ENCODE measurements at places on chromosomes 13 and 19.

DNA sequence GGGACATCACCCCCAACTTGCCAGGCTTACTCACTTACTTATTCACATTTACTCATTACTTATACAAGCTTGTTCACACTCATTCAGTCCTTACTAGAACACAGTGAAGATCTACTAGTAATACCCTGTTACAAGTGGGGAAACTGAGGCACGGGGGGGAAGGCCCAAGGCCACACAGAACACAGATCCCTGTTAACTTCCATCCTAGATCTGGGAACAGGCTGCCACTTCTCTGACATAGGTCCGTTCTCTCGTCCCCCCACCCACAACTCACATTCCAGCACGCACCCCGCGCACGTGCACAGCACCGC is 1.5 kb upstream of the NRTN start:
- DNase-seq, result no peak

GRCh38 chr19:16369664-16370576 is 45.3 kb downstream of the KLF2 start:
- no peak for DNase-seq

- DNase-seq, result no peak
Measured at GRCh38 chr13:35976126-35976525, 155.1 kb downstream of the DCLK1 start.

GRCh38 chr13:98515818-98516465 is 61.0 kb downstream of the STK24 start:
- DNase-seq, result no peak

- DNase-seq, result no peak
Measured at GRCh38 chr13:19591864-19592263, 30.5 kb upstream of the TPTE2 start.

GRCh38 chr19:9673912-9674662 is 813 bp downstream of the ZNF562 start:
- DNase-seq, result peak; percentile 31

- DNase-seq, result no peak
Measured at GRCh38 chr13:80590551-80590950, 249.6 kb upstream of the SPRY2 start.

DNA sequence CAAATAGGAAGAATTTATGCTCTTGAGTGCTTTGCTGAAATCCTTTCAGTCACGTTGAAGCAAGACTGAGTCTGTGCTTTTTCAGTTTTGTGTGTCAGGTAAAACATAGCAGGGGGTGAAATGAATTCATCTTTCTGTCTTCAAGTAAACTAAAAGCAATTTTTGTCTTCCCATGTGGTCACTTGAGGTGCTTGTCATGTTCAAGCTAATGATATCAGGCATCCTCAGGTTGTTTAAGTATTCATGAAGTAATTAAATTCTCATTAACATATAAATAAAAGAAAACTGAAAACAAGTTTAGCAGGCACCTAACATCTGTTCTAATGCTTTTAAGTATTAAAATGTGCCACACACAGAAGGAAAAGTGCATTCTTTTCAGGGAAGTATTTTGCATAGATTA is 2701.3 kb downstream of the PCDH9 start:
- no peak for DNase-seq

DNA sequence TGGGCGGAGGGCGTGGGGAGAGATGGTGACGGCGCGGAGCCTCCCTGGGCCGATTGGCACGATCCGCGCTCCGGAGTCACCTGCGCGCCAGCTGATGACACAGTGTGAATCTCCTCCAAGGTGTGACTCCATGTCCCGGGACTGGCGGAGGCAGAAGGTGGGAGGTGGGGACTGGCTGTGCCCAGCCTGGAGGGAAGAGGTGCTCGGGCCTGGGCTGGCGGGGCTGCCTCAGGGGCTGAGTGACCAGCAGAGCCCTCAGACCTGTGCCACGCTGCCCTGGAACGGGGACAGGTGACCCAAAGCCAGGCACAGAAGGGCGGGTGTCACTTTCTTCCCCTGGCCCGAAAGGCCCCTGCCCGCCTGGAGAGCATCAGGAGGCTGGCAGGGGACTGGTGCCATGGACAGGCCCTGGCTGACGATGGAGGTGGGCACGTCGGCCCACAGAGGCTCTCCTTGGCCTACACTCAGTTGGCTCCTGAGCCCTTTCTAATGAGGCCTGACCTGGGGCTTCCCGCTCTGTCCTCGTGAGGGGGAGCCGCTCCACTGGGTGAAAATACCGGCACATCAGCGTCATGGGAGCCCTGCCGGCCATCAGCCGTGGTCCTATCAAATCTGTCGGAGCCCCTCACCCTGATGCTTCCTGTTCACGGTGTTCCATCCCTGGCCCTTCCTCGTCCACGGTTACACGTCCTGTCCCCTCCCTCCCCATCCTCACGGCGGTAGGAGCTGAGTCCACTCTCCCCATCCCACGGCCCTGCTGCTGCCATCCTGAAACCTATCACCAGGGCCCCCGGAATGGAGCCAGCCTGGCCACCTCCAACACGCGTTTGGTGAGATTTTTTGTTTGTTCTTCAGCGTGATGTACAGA is 75.6 kb downstream of the SPACA7 start:
- no peak for DNase-seq

DNA sequence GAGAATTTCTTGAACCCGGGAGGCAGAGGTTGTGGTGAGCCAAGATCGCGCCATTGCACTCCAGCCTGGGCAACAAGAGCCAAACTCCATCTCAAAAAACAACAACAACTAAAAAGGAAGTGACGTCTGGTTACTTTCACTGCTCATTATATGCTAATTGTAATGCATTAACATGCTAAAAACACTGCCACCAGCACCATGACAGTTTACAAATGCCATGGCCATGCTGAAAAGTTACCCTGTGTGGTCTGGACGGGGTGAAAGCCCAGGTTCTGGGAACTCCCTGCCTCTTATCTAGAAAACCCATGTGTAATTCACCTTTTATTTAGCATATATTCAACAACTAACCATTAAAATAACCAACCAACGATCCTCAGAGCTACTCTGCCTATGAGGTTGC is 28.1 kb downstream of the CPT1C start:
- DNase-seq, result no peak

- peak; percentile 52 for DNase-seq
Measured at GRCh38 chr19:2426611-2427428, 566 bp downstream of the TIMM13 start.

- DNase-seq, result no peak
Measured at GRCh38 chr13:64455124-64455523, 2775.0 kb downstream of the PCDH9 start.

GRCh38 chr19:7751157-7751783 is 3.9 kb upstream of the CD209 start:
- DNase-seq, result peak; percentile 25

DNA sequence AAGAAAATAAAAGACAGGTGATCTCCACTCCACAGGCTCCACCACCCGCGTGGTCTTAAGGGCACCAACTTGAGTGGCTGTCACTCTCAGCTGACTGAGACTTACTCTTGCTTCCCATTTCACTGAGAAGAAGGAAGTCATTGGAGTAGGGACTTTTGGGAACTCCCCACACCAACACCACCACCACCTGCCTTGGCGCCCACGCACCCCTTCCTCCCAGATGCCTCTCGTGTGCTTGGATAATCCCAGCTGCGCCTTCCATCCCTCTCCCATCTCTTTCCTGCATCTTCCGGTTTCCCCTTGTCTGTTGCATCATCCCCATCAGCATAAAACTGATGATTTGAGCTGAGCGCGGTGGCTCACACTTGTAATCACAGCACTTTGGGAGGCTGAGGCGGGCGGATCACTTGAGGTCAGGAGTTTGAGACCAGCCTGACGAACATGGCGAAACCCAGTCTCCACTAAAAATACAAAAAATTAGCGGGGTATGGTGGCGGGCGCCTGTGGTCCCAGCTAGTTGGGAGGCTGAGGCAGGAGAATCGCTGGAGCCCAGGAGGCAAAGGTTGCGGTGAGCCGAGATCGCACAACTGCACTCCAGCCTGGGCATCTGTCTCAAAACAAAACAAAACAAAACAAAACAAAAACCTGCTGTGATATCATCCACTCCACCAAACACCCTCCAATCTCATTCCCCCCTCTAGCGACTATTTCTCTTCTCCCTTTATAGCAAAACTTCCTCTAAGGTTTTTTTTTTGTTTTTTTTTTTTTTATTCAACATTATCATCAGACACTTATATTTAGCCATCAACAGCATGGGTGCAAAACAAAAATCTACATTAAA is 25.5 kb downstream of the AP2S1 start:
- no peak for DNase-seq

DNA sequence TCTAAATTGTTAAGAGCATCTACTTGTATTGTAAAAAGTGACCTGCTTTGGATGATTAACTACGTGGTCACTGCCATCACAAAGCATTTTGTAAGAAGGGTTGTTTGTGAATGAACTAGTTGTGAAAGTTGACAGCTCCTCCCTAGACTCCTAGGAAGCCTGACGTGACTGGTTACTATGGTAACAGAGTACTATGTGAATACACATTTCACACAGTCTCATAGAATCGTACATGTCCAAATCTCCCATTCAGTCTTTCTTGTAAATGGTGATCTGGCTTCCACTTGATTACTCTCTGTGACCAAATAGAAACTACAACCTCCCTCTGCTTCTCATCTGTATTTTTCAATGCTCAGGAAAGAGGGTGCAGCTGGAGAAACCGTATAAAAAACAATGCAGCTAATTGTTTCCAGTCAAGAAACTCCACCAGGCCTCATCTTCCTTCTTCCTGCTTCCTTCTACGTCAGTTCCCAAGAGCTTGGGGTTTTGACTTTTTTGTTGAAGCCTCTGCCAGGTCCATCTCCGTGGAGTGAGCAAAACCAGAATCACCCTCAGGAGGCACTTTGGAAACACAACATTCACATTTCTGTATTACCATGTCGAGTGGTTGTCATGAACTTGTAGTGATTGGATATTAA is 83.4 kb downstream of the GPC6 start:
- no peak for DNase-seq

GRCh38 chr19:17766543-17767131 is 15.4 kb downstream of the FCHO1 start:
- DNase-seq, result no peak

DNA sequence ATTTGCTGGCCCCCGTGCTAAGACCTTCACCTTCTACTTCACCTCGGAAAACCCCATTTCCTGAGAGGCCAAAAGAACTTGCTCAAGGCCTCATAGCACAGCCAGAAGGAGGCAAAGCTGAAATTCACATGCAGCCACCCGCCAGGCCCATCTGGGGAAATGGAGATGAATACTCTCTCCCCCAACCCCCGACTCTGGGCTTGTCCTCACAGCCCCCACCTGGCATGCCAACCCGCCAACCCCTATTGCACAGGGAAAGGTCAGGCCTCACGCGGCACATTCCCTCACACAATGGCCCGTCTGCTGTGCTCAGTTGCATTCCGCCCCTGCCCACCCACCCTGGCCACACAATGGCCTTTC is 3.2 kb downstream of the PRX start:
- DNase-seq, result no peak

DNA sequence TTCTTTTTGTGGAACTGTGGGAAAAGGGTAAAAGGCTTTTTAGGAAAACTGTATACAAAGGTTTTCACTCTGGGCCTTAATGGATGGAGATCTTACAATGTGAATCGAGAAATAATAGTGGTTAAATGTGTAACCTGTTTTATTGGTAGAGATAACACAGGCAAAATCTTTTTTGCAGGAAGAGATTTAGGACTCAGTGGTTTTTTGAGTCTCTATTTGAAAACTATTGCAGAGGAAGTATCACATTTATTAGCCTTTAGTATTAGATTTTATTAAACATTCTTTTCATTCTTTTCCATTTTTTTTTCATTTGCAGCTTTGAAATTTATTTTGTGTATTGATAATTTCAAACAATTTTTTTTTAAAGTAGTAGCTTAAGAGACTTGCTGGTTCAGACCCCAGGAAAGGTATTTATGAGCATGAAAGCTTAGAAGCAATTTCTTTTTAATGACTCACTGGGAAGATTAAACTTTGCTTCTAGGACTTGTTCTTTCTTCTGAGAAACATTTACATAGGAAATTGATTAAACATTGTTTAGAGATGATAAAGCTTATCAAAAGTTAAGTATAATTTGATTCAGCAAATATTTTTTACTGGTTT is 10.5 kb downstream of the KLF5 start:
- no peak for DNase-seq

- no peak for DNase-seq
Measured at GRCh38 chr13:21336609-21337349, 122.3 kb downstream of the ZDHHC20 start.

GRCh38 chr13:34765446-34766180 is 176.5 kb upstream of the NBEA start:
- DNase-seq, result no peak

- DNase-seq, result no peak
Measured at GRCh38 chr13:63554157-63554556, 2138.5 kb upstream of the PCDH20 start.

DNA sequence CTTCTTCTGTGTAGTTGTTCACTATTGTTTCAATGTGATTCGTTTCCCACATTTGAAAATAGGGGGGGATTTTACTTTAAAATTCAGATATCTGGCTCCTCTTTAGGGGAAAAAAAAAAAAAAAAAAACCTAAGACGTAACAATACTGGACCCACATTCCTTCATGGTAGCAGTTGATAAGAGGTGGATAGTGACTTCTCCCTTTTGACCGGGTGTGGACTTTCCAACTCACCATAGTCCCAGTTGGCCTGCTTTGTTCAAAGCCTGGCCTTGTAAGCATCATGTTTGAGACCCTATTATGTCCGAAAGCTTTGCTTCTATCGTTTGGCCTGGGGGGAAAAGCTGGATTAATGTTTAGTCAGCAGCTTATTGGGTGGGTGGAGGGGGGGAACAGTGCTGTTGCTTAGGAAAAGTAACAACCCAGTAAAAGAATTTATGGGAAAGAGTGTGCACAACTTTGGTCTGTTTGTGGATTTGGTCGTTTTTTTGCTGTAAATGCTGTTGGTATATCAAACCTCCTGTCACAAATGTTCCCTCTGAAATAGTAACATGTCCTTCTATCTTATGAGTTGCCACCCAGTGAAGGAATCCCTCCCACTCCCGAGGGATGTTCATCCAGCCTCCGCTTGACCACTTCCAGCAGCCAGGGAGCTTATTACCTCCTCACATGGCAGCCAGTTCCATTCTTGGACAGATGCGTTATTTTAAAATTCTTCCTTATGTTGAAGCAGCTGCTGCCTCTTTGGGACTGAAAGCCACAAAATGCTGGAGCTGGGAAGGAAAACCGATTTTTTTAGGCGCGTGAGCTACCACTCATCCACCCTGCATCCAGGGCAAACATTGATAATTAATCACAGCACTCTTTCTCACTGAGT is 10.4 kb downstream of the SAMD4B start:
- DNase-seq, result no peak

- no peak for DNase-seq
Measured at GRCh38 chr19:3114018-3114726, 20.0 kb downstream of the GNA11 start.

DNA sequence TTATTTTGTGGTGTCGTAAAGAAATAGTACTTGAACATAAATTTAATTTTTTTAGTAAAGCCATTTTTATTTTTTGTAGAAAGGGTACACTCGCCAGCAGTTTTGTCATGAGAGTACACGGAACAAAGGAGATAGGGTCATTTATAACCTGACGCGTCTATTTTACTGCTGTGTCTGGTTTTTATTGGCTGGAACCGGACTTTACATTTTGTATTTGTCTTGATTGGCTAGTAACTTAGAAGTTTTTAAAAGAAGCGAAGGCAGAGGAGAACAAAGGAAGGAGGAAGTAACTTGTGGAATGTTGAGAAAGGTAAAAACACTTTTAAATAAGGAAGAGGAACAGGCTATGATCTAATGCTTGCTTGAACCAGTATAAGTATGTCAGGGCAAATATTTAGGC is 43.5 kb downstream of the TRPM4 start:
- no peak for DNase-seq

- DNase-seq, result no peak
Measured at GRCh38 chr19:4516199-4516938, 1.9 kb downstream of the PLIN4 start.

Data from stimulated activated CD4-positive, alpha-beta T cell treated with anti-CD3 and anti-CD28 coated beads, TNF-alpha, amount 100 ng/mL, for 24 hours (primary cell).